BJ (cell line): ENCODE measurements at places on chromosomes 6 and 20.
A peak's percentile ranks its signal among the peaks of the same experiment; 100 is the strongest.

- no peak for DNase-seq
Measured at GRCh38 chr6:109449795-109450673, 5.5 kb downstream of the MICAL1 start.

DNA sequence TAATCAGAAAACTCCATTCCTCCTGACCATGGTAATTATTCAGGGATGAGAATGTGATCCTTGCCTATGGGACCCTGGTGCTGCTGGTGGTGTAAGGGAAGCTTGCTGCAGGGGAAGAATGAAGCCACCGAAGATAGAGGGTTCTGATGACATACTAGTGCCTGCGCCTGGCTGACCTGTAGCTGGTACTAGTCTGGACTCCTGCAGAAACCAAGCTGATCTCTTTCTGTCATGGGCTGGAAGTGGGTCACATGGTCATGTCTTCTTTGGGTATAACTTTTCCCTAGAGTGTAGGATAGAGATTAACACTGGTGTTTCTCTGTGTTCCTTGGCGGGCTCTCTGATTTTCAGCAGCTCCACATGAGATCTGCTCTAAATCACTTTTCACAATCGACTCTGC lies 8.6 kb upstream of the SLC4A11 start:
- no peak for DNase-seq

DNA sequence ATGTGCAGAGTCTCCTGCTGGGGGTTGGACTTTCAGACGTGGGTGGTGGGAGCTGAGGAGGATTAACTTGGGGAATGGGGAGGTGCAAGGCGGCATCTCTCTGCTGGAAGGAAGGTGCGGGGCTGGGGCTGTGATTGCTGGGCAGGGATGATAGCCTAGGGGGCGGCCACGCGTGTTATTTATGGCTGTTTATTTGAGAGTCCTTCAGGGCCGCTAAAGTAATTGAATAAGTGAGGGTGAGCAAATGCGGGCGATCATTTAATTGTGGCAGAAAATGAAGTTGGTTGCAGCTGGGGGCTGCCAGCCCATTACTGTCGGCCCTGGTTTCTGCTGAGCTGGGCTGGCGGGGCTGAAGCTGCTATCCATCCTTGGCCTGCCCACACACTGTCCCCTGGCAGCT lies 7.5 kb upstream of the IP6K3 start:
- DNase-seq, result no peak

DNA sequence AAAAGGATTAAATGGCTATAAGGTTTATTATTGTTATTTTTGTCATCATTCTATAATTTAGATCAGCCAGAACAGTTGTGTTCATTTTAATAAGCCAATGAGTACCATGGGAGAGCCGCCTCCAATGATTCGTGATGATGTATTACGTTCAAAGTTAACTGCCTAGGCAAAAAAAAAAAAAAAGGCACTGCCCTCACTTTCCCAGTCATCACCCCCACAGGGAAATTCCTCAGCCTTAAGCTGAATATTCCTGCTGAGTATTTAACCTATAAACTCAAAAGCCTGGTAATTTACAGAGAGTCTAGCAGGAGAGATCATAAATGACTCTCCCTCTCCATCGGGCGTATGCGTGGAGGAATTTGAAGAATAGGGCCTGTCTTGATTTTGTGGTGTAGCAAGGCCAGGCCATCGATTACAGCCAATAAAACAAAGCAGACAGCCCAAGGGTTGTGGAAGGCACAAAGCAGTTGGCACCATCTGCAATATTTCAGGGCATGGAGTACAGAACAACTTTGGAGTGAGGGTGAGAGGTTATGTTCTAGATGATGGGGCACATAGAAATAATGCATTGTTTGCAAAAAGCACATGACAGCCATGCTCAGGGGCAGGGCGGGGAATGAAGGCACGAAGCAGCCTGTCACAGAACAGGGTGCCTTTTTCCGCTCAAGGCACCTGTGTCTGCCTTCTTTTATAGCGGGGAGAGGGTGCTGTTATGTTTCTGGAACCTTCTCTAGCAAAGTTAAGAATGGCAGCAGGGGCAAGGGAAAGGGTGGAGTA lies 138.2 kb upstream of the DTNBP1 start:
- no peak for DNase-seq

- DNase-seq, result no peak
Measured at GRCh38 chr6:3319610-3320200, 61.0 kb downstream of the PSMG4 start.

DNA sequence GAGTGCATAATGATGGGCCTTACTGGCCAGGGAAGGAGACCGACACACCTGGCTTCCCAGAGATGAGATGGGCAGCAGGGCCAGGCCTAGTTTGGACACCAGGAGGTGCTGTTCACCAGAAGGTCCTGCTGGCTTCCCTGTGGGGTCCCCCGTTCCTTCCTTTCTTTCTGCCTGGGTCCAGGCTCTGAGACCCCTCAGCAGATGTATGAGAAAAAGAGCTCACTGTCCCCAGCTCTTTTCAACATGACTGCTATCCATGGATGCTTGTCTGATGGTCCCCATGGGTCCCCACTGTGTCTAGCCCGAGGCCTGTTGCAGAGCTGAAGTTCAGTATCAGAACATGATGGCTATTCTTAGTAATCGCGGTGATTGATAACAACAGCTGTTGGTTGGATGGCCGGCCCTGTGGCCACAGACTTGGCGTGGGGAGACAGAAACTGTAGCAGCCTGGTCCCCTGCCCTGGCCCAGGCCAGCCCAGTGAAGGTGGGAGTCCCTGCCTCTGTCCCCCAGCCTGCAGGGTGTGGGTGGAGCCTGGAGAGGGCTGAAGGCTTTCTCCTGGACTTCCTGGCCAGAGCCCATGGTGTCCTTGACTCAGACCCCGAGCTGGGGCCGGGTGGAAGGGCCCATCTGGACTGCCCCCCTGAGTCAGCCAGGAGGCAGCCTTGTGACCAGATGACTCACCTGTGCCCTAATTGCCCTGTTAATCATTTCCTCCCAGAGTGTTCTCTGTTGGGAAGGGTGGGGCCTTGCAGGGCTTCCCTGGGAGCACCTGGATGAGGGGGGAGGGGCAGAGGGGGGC lies 9.9 kb upstream of the BAK1 start:
- peak; percentile 62 for DNase-seq

- no peak for DNase-seq
Measured at GRCh38 chr6:168648240-168649125, 207.5 kb downstream of the SMOC2 start.

DNA sequence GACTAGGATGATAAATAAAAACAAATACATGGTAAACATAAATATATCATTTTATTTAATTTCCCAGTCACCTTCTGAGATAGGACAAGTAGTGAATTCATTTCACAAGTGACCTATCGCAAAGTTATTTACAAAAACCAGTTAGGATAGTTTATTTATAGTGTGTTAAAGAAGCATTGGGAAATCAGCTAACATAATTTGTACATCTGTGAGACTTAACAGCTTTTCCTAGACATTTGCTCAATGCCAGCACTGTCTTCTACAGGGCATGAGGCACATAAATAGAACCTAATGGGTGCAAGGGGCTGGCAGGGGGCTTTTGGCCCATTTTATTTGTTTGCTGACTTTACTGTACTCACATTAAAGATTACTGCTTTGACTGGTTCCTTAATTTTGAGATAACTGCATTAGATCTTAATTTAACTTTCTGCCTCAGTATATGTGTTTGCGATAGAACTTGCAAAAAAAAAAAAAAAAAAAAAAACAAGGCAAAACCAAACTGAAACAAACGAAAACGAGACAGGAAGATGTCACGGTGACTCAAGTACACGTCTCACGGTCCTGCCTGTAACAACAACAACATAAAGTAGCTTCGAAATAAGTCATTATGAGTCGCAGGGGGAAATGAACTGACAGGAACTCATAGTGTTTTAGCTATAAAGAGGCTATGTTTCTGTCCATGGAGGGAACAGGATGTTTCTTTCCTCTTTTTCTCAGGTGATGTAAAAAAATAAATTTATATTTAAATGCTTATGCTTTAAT lies 133.7 kb upstream of the GMDS start:
- DNase-seq, result peak; percentile 36

GRCh38 chr6:74967821-74968220 lies 238.0 kb downstream of the COL12A1 start:
- no peak for DNase-seq

DNA sequence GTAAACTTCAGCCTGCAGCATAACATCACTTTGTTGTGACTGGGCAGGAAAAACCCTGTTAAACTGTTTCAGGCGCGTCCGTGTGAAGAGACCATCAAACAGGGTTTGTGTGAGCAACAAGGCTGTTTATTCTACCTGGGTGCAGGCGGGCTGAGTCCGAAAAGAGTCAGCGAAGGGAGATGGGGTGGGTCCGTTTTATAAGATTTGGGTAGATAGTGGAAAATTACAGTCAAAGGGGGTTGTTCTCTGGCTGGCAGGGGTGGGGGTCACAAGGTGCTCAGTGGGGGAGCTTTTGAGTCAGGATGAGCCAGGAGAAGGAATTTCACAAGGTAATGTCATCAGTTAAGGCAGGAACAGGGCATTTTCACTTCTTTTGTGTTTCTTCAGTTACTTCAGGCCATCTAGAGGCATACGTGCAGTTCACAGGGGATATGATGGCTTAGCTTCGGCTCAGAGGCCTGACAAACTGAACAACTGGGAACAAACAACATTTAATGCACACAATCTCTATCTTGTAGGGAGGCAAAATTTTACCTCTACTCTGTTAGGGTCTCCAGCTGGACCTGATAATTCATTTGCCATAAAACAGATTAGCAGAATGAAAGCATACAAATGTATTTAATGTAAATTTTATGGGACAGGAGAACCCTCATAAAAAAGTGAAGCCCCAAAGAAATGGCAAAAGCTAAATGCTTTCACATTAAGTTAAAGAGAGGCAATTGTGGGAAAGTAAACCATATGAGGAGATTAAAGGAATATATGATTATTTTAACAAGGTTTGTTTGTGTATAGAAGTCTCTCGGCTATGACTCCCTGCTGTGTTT lies 58.3 kb upstream of the HFE start:
- no peak for DNase-seq

DNA sequence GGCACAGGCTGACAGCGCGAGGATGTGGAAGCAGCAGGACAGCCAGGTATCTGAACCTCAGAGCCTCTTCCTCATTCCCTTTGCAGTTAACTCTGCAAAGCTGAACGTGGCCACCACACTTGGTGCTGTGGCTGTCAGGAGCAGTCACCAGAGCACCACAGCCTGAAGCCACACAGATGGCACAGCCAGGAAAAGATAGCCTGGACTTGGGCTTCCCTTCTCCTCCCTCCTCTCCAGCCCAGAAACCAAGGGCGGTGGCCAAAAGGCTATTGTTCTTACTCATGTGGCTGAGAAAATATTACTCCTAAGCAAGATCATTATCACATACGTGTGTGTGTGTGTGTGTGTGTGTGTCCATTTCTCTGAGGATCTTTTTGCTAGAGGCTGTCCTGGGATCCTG lies 39.8 kb downstream of the CD164 start:
- no peak for DNase-seq

GRCh38 chr6:44339763-44340625 lies 2.5 kb upstream of the SPATS1 start:
- no peak for DNase-seq

GRCh38 chr20:41573955-41574354 lies 44.2 kb downstream of the CHD6 start:
- no peak for DNase-seq

DNA sequence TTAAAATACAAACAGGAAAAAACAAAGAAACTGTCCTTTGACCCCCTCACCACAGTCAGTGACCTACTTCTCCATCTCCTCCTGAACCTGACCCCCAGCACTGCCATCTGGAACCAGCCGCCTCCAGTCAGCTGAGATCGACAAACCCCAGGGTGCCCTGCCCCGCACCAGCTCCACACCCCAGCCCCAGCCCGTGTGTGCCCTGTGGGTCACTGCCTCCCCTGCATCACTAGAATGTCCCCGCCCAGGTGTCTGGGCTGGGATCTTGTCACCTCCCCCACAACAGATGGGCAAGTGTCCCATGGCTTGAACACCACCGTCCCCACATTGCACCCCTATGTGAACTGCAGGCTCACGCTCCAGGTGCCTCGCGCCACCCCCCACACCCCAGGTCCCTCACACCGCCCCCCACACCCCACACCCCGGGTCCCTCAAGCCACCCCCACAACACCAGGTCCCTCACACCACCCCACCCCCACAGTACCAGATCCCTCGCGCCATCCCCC lies 13.3 kb downstream of the TAF4 start:
- DNase-seq, result no peak

GRCh38 chr6:44967481-44967880 lies 360.6 kb upstream of the RUNX2 start:
- DNase-seq, result no peak

DNA sequence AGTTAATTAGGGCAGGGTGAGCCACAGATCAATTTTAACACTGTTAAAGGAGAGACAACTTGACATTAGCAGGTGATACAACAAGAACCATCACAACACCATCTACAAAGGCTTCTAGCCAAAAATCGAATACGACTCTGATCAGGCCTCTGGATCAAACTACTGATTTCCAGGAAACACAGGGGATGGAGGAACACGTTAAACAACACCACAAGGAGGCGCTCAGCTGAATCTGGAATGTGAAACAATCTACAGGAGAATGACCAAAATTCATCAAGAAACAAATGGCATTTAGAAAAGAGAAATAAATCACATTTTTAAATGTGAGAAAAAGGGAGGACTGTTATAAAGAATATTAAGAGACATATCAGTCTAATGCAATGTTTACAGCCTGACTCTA lies 13.5 kb upstream of the MAFB start:
- DNase-seq, result no peak

DNA sequence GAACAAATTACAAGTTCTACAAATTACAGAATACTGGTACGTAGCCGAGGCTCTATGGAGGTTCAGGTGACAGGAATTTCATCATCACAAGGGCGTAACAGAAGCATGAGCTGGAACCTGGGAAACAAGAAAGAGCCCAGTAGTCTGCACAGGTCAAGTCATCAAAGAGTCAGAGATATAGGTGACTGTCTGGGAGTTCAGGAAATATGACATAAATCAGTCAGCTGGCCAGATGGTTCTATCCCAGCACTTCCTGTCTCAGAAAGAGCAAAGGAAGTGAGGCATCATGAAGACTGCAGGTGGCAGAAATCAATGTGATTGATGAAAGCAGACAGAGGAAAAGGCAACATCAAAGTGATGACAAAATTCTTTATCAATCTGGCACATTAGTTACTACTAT lies 23.3 kb downstream of the MYCT1 start:
- no peak for DNase-seq

GRCh38 chr6:151101161-151101815 lies 138.5 kb upstream of the AKAP12 start:
- no peak for DNase-seq

DNA sequence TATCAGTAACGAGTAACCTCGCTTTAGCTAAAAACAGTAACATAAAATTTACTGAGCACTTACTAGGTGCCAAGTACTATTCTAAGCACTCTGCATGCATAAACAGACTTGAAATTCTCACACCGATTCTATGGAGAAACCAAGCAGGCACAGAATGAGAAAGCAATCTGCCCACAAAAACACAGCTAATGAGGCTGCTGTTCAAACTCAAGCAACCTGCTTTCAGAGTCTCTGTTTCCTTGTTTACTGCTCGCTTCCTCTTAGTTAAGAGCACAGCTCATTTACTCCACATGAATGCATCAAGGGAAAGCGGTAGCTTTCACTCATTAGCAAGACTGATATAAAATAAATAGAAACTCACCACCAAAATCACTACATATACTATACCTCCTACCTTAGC lies 37.4 kb downstream of the PRKN start:
- DNase-seq, result no peak
